ENCODE measurements at places on chromosomes 11 and 22.
A peak's percentile ranks its signal among the peaks of the same experiment; 100 is the strongest.

- peak overlapping the region; percentile 67 for H3K27ac ChIP-seq
- H3K27me3 ChIP-seq, result no peaks in the 10 kb centered on the region
- peaks cover 42% of the 10 kb centered on the region for H3K4me1 ChIP-seq
Observed at GRCh38 chr22:41480397-41480735, 11.4 kb downstream of the ACO2 start.

DNA sequence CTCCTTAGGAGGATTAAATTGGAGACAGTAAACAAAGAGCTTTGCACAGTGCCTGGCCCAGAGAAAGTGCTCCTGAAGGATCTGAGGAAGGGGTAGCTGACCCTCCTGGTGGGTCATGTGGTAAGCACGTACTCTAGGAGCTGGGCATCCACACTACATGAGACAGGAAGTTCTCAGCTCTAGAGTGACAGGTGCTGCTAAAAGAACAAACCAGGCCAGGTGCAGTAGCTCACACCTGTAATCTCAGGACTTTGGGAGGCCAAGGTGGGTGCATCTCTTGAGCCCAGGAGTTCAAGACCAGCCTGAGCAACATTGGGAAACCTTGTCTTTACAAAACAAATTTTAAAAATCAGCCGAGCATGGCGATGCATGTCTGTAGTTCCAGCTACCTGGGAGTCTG, 13.1 kb downstream of the SLC43A1 start:
- H3K27ac ChIP-seq, result no peak overlapping the region
- DNase-seq, result no peak
- H3K4me3 ChIP-seq, result no peak overlapping the region

GRCh38 chr11:12529793-12530192, 144.4 kb upstream of the TEAD1 start:
- peaks cover 38% of the 10 kb centered on the region for H3K4me1 ChIP-seq
- peak; percentile 54 for DNase-seq
- peaks cover 27% of the 10 kb centered on the region for H3K36me3 ChIP-seq
- no peaks in the 10 kb centered on the region for H3K27me3 ChIP-seq

GRCh38 chr11:101567071-101567470, 16.7 kb downstream of the TRPC6 start:
- no peak for DNase-seq
- H3K4me1 ChIP-seq, result no peaks in the 10 kb centered on the region
- H3K36me3 ChIP-seq, result no peaks in the 10 kb centered on the region
- H3K27ac ChIP-seq, result no peak overlapping the region
- H3K4me3 ChIP-seq, result no peak overlapping the region

DNA sequence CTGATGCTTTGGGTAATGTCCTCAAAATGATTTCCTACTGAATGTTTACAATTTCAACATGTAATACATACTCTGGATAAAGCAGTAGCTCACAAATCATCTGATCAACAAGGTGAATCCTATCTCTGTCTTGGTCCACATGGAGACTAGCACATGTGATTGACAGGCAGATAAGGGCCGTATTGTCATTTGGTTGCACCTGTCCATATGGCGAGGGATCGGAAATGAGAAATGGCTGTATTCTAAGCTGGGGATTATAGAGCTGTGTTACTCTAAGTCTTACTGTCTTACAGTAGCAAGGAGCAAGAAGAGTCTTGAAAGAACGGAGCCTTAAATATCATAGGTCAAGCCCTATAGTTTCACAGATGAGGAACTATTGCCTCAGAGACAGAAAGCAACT, 55.7 kb downstream of the APIP start:
- no peaks in the 10 kb centered on the region for H3K4me1 ChIP-seq
- H3K27ac ChIP-seq, result no peak overlapping the region
- no peaks in the 10 kb centered on the region for H3K36me3 ChIP-seq
- H3K4me3 ChIP-seq, result no peak overlapping the region
- no peak for DNase-seq

GRCh38 chr11:80085563-80085962, 644.7 kb upstream of the TENM4 start:
- H3K36me3 ChIP-seq, result no peaks in the 10 kb centered on the region
- H3K4me3 ChIP-seq, result no peak overlapping the region
- no peak for DNase-seq
- no peaks in the 10 kb centered on the region for H3K27me3 ChIP-seq
- H3K4me1 ChIP-seq, result no peaks in the 10 kb centered on the region
- H3K27ac ChIP-seq, result no peak overlapping the region

- H3K27ac ChIP-seq, result peak overlapping the region; percentile 79
- peak; percentile 20 for DNase-seq
- peak overlapping the region; percentile 83 for H3K4me3 ChIP-seq
- no peaks in the 10 kb centered on the region for H3K36me3 ChIP-seq
Observed at GRCh38 chr11:65262776-65263175, 1.0 kb downstream of the POLA2 start.

- H3K27me3 ChIP-seq, result no peaks in the 10 kb centered on the region
- peak; percentile 59 for DNase-seq
- H3K27ac ChIP-seq, result no peak overlapping the region
- H3K4me1 ChIP-seq, result peaks cover 15% of the 10 kb centered on the region
- no peak overlapping the region for H3K4me3 ChIP-seq
- no peaks in the 10 kb centered on the region for H3K36me3 ChIP-seq
Observed at GRCh38 chr22:27424319-27424718, 377.2 kb downstream of the MN1 start.

DNA sequence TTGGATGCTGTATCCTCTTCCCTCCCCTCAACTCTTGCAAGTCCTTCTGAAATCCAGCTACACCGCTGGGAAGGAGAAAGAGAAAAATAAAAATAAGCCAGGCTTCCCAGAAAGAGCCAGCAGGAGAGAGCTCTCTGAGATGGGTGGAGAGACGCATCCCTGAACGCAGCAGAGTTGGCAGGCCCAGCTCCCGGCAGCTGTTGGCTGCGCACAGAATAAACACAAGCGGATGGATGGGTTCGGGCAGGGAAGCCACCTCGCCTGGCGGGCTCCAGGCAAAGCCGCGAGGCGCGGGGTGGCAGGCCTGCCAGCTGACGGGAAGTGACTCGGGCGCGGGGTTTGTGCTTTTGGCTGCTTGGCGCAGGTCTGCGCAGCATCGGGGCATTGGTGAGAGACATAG, 537.7 kb downstream of the MIAT start:
- no peak overlapping the region for H3K27ac ChIP-seq
- H3K4me1 ChIP-seq, result no peaks in the 10 kb centered on the region
- no peaks in the 10 kb centered on the region for H3K36me3 ChIP-seq
- H3K27me3 ChIP-seq, result no peaks in the 10 kb centered on the region

GRCh38 chr11:98423933-98424332, 596.8 kb upstream of the CNTN5 start:
- no peak overlapping the region for H3K27ac ChIP-seq
- DNase-seq, result no peak
- H3K27me3 ChIP-seq, result no peaks in the 10 kb centered on the region
- H3K4me3 ChIP-seq, result no peak overlapping the region
- H3K4me1 ChIP-seq, result no peaks in the 10 kb centered on the region

DNA sequence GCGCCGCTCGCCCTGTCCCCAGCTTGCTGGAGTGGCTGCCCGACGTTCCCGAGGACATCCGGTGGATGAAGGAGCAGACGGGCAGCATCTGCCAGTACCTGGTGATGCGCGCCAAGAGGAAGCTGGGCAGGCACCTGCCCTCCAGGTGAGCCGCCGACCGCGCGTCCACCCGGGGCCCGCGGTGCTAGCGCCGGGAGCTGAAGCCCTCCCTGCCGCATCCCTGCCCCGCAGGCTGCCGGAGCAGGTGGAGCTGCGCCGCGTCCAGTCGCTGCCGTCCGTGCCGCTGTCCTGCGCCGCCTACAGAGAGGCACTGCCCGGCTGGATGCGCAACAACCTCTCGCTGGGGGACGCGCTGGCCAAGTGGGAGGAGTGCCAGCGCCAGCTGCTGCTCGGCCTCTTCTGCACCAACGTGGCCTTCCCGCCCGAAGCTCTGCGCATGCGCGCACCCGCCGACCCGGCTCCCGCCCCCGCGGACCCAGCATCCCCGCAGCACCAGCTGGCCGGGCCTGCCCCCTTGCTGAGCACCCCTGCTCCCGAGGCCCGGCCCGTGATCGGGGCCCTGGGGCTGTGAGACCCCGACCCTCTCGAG, 3.3 kb upstream of the CRACR2B start:
- no peak overlapping the region for H3K27ac ChIP-seq
- peaks cover 7% of the 10 kb centered on the region for H3K27me3 ChIP-seq
- DNase-seq, result no peak
- peaks cover 3% of the 10 kb centered on the region for H3K36me3 ChIP-seq
- H3K4me1 ChIP-seq, result peaks cover 14% of the 10 kb centered on the region
- H3K4me3 ChIP-seq, result no peak overlapping the region

GRCh38 chr11:45748801-45749200, 56.1 kb upstream of the SLC35C1 start:
- no peaks in the 10 kb centered on the region for H3K36me3 ChIP-seq
- peaks cover 46% of the 10 kb centered on the region for H3K27me3 ChIP-seq
- H3K4me1 ChIP-seq, result no peaks in the 10 kb centered on the region
- no peak overlapping the region for H3K27ac ChIP-seq

GRCh38 chr11:35006389-35007128, 90.1 kb downstream of the PDHX start:
- no peaks in the 10 kb centered on the region for H3K36me3 ChIP-seq
- peaks cover 39% of the 10 kb centered on the region for H3K4me1 ChIP-seq
- H3K27ac ChIP-seq, result no peak overlapping the region
- no peak overlapping the region for H3K4me3 ChIP-seq

- no peak overlapping the region for H3K27ac ChIP-seq
- no peak overlapping the region for H3K4me3 ChIP-seq
- no peak for DNase-seq
Observed at GRCh38 chr11:60658409-60658808, 41.0 kb upstream of the MS4A8 start.

Measured in GM23248 (cell line).